Fibroblast of lung (primary cell): ENCODE measurements at places on chromosomes 1 and 21. TPM values are rescaled to one million over a fixed set of nuclear protein-coding genes. Genes with fewer than 3 reads are reported as not detected.

- peaks cover 9% of the 10 kb centered on the region for H3K27me3 ChIP-seq
- H3K4me3 ChIP-seq = no peak overlapping the region
- H3K4me1 ChIP-seq = no peaks in the 10 kb centered on the region
- no peak for DNase-seq
- H3K27ac ChIP-seq = no peak overlapping the region
These were observed 30.6 kb upstream of the SDE2 start for GRCh38 chr1:226029568-226030225.

DNA sequence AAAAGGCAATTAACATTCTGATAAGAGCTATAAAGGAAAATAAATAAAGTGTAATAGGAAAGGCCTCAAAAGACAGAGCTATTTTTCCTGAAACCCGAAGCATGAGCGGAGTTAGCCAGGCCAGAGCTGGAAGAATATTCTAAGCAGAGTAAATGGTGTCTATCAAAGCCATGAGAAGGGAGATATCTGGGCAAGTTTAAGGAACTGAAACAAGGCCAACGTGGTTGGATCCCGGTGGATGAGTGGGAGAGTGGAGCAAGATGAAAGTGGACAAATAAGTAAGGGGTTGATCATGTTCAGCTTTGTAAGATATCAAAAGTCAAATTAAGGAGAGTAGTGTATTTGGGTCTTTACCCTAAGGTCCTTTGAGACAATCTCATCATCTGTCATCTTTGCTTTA lies 234.0 kb downstream of the TM2D1 start:
- H3K27me3 ChIP-seq = no peaks in the 10 kb centered on the region
- no peak overlapping the region for H3K27ac ChIP-seq
- H3K36me3 ChIP-seq = no peaks in the 10 kb centered on the region
- H3K4me1 ChIP-seq = no peaks in the 10 kb centered on the region
- no peak overlapping the region for H3K4me3 ChIP-seq

DNA sequence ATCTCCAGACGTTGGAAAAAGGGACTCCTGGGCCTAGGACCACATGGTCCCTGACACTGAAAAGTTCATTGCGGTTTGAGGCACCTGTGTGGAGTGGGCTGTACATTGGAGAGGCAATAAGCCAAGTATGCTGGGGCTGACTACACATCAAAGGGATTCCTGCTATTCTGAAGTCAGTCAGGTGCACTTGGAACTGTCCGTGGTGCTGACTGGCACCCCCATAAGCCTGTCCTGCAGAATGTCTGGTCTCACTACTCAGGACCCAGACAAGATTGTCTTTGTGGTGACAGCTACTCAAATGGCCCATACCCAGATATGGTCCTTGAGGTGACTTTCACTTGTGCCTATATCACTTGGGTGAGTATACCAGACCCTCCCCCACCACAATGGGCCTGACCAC lies 150.6 kb downstream of the RWDD3 start:
- no peaks in the 10 kb centered on the region for H3K36me3 ChIP-seq
- no peaks in the 10 kb centered on the region for H3K27me3 ChIP-seq
- H3K27ac ChIP-seq = no peak overlapping the region
- H3K4me1 ChIP-seq = no peaks in the 10 kb centered on the region
- DNase-seq = peak; percentile 3

DNA sequence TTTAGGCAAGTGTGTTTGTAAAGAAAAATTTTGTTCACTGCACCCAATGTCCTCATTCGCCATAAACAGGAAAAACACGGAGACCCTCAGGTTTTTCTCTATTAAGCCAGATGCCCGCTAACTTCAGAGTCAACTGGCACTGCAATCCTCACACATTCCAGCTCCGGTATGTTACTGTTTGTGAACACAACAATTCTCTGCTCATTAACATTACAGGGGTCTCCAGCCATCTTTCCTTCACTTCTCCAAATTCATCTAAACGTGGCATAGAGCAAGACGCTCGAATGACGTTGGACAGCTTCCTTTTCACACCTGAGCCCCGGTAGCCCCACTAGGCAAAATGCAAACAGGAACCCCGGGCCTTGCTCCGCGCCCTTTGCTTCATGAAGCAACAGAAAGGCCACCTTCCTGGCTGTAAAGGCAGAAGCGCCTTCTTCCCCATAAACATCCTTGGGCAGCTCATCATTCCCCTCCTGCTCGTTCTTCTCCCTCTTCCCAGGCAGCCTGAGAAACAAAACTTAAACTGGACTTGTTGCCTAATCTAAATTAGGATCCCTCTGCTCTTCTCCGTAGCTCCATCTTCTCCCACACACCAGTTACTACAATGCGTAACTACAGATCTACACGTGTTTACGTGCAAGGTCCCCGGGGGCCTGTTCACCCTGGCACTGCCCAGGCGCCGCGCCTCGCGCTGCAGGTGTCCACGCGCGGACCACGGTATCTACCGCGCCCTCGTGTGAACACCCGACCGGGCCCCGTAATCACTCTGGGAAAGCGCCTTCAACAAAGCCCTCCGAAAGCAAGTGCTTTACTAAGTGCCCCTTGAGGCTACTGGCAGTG lies 1.2 kb downstream of the LBR start:
- H3K4me3 ChIP-seq = peak overlapping the region; percentile 82
- no peaks in the 10 kb centered on the region for H3K27me3 ChIP-seq
- peaks cover 10% of the 10 kb centered on the region for H3K4me1 ChIP-seq
- H3K36me3 ChIP-seq = no peaks in the 10 kb centered on the region
- peak; percentile 43 for DNase-seq

DNA sequence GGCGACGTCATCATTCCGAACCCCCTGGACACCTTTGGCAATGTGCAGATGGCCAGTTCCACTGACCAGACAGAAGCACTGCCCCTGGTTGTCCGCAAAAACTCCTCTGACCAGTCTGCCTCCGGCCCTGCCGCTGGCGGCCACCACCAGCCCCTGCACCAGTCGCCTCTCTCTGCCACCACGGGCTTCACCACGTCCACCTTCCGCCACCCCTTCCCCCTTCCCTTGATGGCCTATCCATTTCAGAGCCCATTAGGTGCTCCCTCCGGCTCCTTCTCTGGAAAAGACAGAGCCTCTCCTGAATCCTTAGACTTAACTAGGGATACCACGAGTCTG lies 10.0 kb downstream of the PROX1 start:
- no peaks in the 10 kb centered on the region for H3K27me3 ChIP-seq
- no peaks in the 10 kb centered on the region for H3K36me3 ChIP-seq
- H3K4me1 ChIP-seq = no peaks in the 10 kb centered on the region
- no peak for DNase-seq

The USP21 gene
- polyA plus RNA-seq = 11.7 and 13.6 TPM in 2 replicates
